ENCODE measurements at places on chromosomes 12 and 14.

DNA sequence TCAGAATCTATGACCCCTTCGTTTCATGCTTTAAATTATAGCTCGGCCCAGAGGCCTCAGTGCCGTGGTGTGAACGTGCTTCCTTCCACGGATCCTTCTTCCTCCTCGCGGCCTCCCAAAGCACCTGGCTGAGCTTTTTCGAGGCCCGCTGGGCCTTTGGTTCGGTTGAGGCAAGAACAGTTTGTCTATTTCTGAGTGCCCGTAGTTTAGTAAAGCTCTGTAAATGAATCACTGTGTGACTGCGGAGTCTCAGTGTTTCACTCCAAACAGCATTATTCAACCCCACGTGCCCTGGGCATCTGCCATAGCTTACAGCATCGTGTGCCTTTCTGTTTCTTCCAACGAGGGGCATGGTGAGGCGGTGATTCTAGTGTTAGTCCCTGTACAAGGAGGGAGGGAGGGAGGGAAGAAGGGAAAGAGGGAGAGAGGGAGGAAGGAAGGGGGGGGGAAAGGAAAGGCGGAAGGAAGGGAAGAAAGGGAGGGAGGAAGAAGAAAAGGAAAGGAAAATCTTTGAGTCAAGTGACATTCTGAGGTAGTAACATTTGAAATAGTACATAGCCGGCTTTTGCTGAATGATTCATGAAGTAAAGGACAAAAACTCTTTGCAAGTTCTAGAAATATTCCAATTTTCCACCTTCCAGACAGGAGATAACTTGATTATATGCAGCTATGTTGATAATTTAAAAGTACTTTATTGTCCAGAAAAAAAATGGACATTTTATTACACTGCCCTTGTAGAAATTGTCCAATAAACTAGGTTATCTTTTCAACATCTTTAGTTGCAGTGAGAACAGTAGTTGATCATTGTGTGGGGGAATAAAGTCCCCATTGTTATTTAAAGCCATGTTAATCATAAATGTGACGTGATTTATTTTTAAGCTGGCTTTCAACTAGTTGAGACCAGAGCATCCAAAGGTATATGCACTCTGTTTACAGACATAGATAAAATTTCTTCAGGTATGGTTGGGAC is 1.2 kb upstream of the TRIM9 start:
- no peak for DNase-seq

DNA sequence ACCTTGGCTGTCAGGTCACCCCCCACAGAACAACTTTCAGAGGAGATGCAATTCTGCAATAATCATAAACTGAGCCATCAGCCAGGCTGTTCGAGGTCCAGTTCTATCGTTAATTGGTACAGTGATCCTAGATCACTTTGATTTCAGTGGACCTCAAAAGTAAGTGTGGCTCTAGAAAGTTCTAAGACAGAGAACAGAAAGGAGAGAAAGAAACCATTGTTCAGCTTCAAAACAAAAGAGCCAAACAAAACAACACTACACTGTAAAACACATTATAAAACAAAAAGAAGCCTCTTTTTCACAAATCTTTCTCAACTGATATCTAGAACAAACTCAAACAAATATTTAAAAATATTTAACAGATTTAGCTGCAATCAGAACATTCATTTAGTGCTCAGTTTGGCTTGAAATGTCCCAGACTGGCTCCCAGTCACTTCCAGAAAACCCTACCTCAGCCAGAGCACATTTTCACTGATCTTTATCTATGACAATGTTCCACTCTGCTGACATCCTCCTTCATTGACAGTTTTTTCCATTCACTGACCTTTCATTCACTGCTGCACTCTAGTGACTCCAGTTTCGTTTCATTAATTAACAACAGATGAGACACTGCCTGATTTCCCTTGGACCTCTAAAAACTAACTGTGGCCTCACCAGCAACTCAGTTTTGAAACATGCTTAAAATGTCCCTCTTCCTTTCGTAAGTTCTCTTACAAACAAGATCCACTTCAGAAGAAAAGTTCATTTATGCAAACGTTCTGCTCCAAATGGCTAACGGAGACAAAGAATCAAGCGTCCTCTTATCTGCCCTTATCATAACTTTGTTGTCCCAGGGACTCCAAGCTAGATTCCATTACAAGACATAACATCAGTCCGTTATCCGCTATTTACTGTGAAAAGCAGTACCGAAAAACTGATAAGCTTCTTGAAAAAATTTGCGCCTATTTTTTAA is 56.8 kb downstream of the DUSP16 start:
- DNase-seq: peak; percentile 68

- DNase-seq: no peak
Measured at GRCh38 chr12:104686196-104686595, 229.4 kb downstream of the CHST11 start.

DNA sequence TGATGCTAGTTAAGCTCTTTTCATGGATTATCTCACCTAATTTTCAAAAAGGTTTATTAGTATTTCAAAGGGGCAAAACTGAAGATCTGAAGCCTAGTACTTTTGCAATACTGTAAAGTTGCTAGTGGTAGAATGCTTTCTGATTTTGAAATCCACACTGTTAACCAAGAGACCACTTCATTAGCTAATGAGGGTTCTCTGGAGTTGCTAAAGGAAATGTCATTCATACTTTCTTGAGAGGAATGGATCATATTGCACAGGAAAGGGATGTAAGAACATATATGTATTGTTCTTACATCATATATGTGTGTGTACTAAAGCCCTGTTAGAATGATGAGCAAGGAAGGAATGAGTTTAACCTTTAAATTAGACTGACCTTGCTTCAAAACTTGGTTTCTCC is 39.0 kb upstream of the LDHB start:
- DNase-seq: no peak

- peak; percentile 44 for DNase-seq
Measured at GRCh38 chr12:121538699-121539061, 42.1 kb downstream of the KDM2B start.

- DNase-seq: no peak
Measured at GRCh38 chr14:68979722-68980451, 785 bp upstream of the ACTN1 start.

GRCh38 chr14:103619057-103619456 is 10.0 kb upstream of the KLC1 start:
- DNase-seq: no peak

- no peak for DNase-seq
Measured at GRCh38 chr12:119748497-119748896, 80.6 kb downstream of the PRKAB1 start.

DNA sequence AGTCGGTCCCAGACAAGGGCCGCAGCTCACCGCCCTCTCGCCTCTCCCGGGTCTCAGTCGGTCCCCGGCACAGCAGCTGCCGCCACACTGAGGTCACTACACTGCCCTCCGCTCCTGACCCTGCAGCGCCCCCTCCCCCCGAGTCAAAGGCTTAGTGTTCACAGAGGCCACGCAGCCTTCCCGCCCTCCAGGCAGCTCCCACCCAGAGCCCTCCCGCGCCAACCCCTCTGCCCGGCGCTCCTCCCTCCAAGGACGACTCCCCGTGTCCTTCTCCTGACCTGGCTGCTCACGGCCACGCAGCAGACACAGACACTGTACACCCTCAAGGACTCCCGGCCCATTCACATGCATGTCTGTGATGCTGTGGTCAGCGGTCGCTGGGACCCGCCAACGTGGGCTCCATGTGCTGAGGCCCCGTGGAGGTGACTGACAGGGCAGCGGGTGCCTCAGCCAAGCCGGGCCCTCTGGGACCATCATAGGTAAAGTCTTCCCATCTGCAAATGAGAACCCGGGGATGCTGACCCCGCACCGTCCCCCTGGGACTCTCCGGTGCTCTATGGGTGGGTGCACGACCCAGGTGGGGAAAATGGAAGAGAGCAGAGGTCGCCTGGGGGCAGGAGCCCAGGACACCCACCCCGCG is 16.3 kb upstream of the GALNT9 start:
- DNase-seq: no peak

DNA sequence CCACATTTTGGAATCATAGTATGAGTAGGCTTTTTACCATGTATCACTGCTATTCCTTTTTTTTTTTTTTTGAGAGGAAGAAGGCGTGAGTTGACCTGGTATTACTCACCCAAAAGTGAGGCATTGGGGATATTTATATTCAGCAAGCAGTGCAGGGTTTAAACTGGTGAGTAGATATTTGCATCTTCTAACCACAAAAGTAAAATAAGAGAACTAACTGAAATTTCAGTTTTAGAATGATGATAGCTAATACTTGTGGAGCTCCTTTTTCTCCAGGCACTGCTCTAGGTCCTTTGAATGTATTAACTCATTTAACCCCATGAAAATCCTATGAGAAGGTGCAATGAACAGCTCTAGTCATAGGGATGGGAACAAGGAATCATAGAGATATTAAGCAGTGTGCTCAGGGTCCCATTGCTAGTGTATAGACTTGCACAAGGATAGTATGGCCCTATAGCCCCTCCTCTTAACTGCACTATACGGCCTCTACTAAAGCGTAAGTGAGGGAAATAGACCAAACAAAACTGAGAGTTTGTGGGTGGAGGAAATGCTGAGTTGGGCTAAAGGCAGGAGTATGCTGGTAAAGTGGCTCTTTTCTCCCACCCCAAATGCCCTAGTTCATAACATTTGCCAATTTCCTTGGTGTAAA is 104.3 kb upstream of the MAX start:
- peak; percentile 79 for DNase-seq

Data from GM06990 (cell line).